Posterior vena cava (tissue), 2 donors: ENCODE measurements at places on chromosomes 12 and 14. TPM values are rescaled to one million over a fixed set of nuclear protein-coding genes. Genes with fewer than 3 reads are reported as not detected.

Gene NKX2-1
- not detected for total RNA-seq

Gene PLEKHG7
- not detected for total RNA-seq

Gene SSPN
- total RNA-seq: 47.4 TPM

Gene FIGNL2
- 0.60 TPM for total RNA-seq

Gene HOTAIR
- 4.8 TPM for total RNA-seq

Gene RBP5
- total RNA-seq: 5.1 TPM
